ENCODE measurements at places on chromosomes 13 and 19.

DNA sequence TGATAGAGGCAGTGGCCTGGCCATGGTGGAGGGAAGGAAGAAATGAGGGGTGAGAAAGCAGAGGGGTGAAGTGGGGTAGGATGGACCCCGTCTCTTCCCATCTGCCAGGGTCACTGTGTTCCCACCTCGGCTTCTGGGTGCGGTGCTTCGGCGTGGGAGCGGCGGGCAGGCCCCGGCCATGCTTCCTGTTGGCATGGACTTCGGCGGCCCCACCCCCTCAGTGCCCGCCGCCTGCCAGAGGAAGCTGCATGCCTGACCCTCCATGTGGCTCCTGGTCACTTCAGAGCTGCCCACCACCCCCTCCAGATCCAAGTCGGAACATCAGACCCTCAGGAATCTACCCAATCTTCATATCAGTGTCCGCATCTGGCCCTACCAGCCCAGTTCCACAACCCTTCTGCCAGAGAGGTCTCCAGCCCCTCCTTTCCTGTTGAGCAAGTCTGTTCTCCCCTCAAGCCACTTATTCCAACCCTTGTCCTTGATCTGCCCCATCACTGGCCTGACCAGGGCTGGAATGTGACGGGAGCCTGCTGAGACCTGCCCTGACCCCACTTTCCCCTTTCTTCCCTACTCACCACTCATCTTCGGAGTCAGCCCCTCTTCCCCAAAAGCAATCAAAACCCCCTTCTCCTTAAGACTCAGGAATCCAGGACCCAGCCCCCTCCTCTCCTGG is 1.5 kb downstream of the KCNN4 start:
- DNase-seq, result no peak

- DNase-seq, result no peak
These were observed 17.5 kb downstream of the MISP start for GRCh38 chr19:768424-768823.

DNA sequence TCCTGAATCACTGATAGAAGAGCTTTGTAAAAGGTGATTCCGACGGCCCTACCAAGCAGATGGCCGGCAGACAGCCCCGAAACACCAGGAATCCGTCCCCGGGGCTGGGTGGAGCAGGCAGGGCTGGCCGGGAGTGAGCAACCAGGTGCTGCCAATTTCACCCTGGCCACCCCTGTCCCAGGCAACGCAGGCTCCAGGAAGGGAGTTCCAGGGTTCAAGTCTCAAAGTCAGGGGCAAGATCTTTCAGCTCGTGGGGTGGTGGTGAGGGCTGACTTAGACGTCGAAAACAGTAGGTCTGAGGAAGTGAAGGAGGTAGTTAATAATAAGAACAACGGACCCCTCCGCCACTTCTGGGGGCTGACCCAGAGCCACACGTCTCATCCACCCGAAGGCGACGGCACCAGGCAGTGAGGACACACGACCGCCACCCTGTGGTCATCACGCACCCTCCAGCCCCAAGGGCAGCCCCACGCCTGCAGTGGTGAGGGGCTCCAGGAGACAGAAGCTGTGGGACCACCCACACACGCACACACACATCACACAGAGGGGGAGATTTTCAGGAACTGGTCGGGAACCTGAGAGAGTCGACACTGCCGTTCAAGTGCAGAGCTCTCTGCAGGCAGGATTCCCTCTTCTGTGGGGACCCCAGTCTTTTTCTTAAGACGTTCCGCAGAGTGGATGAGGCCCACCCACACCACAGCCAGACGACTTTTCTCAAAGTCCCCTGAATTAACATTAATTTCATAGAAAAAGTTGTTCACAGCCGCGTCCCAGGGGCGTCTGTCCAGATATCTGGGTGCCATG is 67.2 kb downstream of the SPACA7 start:
- no peak for DNase-seq

DNA sequence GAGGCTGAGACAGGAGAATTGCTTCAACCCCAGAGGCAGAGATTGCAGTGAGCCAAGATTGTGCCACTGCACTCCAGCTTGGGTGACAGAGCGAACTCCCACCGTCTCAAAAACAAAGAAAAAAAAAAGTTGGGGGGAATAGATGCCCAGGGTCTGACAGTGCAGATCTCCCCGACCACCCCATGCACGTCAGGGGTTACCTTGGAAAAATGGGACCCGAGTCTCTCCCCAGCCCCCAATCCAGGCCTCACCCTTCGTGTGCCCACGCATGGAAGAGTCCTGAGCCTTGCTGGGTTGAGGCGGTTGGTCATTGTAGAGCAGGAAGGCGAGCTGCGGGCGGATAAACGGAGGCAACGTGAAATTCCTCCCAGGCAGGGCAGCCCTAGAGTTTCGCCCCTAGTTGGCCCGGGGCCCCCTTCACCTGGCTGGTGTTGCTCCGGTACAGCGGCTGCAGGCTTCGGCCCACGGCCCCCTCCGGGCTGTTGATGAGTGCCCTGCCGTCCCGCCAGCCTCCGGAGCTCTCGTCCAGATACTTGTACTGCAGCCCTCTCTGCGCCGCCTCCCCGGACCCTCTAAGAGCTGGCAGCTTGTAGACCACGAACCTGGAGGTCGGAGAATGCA is 588 bp downstream of the DNASE2 start:
- no peak for DNase-seq

DNA sequence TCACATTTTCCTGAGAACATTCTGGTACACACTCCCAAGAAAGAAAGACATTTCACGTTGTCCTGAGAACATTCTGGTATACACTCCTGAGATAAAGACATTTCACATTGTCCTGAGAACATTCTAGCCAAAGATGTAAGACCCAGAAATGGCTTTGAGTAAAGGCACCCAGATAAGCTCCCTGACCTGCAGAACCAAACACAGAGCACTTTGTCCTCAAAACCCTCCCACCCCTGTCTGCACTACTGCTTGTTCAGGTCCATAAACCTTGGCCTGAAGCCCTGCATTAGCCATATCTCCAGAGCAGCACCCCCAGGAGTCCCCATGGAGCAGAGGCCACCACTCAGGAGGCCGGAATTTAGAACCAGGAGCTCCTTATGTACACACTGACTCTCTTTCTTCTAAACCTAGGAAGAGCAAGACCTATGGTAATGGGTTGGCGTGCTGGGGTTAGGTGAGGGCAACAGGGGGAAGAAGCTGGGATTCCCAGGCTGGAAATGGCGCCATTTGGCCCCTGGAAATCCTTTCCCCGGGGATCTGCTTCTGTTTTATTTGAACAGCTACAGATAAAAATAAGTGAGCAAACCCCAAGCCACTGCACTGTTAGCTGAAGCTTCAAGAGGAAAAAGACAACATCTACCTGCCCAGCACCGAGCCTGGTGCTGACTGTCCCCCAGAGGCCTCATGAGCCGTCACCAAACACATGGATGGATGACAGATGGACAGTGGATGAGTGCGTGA is 13.7 kb downstream of the GAS6 start:
- DNase-seq, result no peak

DNA sequence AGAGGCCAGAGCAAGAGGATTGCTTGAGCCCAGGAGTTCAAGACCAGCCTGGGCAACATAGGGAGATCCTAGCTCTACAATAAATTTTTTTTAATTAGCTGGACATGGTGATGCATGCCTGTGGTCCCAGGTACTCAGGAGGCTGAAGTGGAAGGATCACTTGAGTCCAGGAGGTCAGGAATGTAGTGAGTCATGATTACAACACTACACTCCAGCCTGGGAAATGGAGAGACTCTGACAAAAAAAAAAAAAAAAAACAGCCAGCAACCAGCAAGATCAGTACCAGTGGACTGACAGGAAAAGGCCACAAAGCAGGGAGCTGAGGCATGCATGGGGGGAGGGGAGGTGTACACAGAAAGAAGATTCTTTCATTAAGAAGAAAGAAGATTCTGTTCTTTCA is 52.7 kb upstream of the RFXAP start:
- no peak for DNase-seq

Measured in CD8-positive, alpha-beta T cell (primary cell).